Smooth muscle cell of the pulmonary artery (primary cell): ENCODE measurements at places on chromosomes 6 and 20. TPM values are rescaled to one million over a fixed set of nuclear protein-coding genes. Genes with fewer than 3 reads are reported as not detected.

The GRIK2 gene
- total RNA-seq, result 0.89 and 2.6 TPM in 2 replicates

The PTCRA gene
- total RNA-seq, result not detected in 2 replicates

The UNC5CL gene
- under 0.01 and 0.07 TPM in 2 replicates for total RNA-seq

The PCED1A gene
- 24.8 and 31.0 TPM in 2 replicates for total RNA-seq

The PRICKLE4 gene
- 0.36 TPM in 1 of 2 replicates, not detected in the other for total RNA-seq

The NUP153 gene
- total RNA-seq, result 23.7 and 24.7 TPM in 2 replicates

The UNC93A gene
- not detected in 2 replicates for total RNA-seq

The SAPCD1 gene
- total RNA-seq, result 0.78 and 0.79 TPM in 2 replicates

The MICB gene
- 14.8 and 15.8 TPM in 2 replicates for total RNA-seq

The SRMS gene
- total RNA-seq, result not detected in 2 replicates

The FUCA2 gene
- total RNA-seq, result 41.4 and 43.0 TPM in 2 replicates

The LAMA2 gene
- total RNA-seq, result 75.8 and 85.8 TPM in 2 replicates

The CNPY3 gene
- 49.1 and 62.5 TPM in 2 replicates for total RNA-seq

The PLCB1 gene
- total RNA-seq, result 15.6 and 17.7 TPM in 2 replicates

The RPS18 gene
- 1,733 and 1,914 TPM in 2 replicates for total RNA-seq

The GUCA1A gene
- not detected in 2 replicates for total RNA-seq

The ZBTB9 gene
- total RNA-seq, result 4.9 and 6.5 TPM in 2 replicates

The TUBB1 gene
- 0.03 TPM in 1 of 2 replicates, not detected in the other for total RNA-seq

The NOX3 gene
- not detected in 2 replicates for total RNA-seq

The PROKR2 gene
- not detected in 2 replicates for total RNA-seq

The CCM2L gene
- total RNA-seq, result 0.07 TPM in 1 of 2 replicates, not detected in the other

The PRKN gene
- 1.1 and 3.0 TPM in 2 replicates for total RNA-seq

The STMND1 gene
- total RNA-seq, result not detected in 2 replicates

The THEMIS gene
- under 0.01 TPM in 1 of 2 replicates, not detected in the other for total RNA-seq
